ENCODE measurements at places on chromosomes 1 and 21.

GRCh38 chr21:46095083-46095719, 2.7 kb upstream of the COL6A2 start:
- no peak for DNase-seq

GRCh38 chr1:5526822-5527551, 465.2 kb downstream of the NPHP4 start:
- DNase-seq: no peak

- DNase-seq: no peak
Observed at GRCh38 chr1:202086579-202087350, 36.0 kb upstream of the GPR37L1 start.

DNA sequence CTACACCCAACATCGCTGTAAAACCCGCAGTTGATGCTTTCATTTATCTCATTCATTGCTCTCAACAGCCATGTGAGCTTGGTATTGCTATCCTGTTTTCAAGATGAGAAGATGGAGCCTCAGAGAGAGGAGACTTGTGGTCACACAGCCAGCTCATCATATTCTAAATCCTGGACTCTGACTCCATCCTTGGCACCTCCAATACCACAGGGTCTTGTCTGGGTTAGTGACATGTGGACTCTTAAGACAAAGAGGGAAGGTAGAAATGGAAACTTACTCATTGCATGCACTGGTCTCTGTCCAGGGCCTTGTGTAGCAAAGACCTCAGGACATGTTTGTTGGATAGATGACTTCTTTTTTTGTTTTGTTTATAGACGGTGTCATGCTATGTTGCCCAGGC, 7.0 kb upstream of the RNF19B start:
- no peak for DNase-seq

DNA sequence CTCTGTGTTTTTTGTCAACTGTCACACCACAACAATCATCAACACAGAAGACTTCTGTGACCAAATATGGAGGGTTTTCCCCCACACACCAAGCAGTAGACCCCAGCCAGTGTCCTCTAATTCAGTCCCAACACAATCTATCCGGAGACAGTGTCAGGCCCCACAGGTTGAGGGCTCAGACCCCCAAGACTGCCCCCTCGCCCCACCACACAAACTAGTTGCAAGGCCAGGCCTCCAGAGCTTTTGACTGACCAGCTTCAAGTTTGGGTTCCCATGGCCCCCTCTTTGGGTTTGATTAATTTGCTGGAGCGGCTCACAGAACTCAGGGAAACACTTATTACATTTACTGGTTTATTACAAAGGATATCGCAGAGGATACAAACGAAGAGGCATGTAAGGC, 37.2 kb downstream of the NEK2 start:
- no peak for DNase-seq

DNA sequence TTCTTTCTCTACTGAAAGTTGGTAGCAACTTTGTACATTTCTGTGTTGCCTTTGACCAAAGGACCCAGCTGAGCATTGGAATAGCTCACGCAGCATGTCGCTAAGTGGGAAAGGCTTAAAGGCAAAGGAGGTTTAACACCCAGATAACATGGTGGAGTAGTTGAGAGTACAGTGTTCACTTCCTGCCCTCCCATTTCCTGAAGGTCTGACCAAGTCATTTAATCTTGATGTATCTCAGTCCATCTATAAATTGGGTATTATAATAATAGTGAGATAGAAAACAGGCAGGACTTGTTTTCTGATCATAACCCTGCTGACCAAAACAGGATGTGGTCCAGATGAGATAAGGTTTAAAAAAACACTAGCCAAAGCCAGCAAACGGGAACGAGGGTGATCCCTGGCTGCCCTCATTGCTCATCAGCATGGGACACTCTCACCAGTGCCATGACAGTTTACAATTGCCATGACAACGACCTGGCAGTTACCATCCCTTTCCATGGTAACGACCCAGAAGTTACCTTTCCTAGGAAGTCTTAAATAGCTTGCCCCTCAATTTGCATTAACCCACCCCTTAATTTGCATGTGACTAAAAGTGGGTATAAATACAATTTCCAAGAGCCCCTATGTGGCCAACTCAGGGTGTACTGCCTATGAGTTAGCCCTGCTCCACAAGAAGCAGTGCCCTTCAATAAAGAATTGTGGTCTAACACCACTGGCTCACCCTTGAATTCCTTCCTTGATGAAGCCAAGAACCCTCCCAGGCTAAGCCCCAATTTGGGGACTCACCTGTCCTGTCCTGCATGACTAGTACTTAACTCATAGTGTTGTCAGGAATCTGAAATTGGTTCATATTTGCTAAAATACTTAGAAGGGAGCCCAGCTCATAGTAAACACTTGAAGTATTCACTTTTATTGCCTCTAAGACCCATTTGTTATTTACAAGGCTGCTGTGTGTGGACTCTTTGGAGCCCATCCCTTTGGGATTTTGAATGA, 28.4 kb upstream of the FHAD1 start:
- no peak for DNase-seq

DNA sequence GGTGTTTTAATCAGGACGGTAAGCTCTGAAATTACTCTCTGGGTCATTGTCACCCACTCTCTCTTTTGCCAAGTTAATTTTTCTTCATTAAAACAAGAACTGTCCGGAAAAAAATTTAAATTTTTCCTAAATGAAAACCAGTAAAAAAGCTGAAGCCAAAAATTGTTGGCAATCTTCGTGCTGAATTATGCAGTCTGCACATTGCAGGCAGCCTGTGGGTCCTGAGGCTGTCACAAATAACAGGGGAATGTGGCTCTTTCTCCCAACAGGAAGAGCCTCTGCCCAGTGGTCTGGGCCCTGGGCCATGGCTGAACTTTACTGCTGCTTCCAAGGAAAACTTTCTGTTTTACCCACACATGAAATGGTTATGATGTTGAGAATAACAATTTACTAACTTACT, 153.9 kb upstream of the SPAG17 start:
- DNase-seq: no peak

- DNase-seq: no peak
Observed at GRCh38 chr21:22579741-22580140, 1581.5 kb downstream of the NCAM2 start.

GRCh38 chr21:35232545-35233176, 183.6 kb upstream of the RUNX1 start:
- no peak for DNase-seq

GRCh38 chr1:109989506-109990301, 5.1 kb downstream of the AHCYL1 start:
- peak; percentile 51 for DNase-seq

DNA sequence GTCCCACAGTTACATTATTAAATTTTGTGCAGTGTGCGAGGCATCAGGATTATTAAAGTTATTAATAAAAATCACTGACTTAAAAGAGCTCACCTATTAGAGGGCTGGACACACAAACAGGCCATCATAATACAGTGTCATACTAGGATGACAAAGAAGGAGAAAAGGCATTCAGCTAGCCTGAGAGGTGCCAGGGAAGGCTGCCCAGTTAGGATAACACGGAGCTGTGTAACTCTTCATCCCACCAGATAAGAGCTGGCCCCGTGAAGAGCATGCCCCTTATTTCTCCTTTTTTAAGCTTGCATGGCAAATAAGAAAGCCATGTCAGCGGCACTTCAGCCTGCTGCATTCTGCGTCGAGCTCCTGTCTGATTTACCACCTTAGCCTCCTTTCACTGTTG, 109.5 kb downstream of the KCNK1 start:
- DNase-seq: no peak

Measured in Karpas-422 (cell line).